ENCODE measurements at places on chromosomes 6 and 20.

- DNase-seq: no peak
These were observed 14.9 kb upstream of the BHLHE23 start for GRCh38 chr20:63021356-63022321.

DNA sequence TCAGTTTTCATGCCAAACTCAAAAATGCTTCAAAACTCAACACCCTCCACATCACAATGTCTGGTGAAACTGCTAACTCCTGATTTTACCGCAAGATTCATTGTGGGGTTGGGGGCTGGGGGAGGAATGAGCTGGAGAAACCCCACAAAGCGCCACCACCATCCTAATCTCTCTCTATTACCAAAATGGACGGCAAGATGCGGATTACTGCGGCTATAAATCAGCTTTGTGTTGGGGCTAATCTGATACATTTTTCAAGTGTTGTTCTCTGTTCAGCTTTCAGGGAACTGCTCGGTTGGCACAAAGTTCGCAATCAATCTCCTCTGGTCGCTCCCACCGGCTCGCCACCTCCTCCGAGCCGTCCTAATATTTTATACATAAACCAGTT is 83.7 kb downstream of the TMEM242 start:
- DNase-seq: no peak

DNA sequence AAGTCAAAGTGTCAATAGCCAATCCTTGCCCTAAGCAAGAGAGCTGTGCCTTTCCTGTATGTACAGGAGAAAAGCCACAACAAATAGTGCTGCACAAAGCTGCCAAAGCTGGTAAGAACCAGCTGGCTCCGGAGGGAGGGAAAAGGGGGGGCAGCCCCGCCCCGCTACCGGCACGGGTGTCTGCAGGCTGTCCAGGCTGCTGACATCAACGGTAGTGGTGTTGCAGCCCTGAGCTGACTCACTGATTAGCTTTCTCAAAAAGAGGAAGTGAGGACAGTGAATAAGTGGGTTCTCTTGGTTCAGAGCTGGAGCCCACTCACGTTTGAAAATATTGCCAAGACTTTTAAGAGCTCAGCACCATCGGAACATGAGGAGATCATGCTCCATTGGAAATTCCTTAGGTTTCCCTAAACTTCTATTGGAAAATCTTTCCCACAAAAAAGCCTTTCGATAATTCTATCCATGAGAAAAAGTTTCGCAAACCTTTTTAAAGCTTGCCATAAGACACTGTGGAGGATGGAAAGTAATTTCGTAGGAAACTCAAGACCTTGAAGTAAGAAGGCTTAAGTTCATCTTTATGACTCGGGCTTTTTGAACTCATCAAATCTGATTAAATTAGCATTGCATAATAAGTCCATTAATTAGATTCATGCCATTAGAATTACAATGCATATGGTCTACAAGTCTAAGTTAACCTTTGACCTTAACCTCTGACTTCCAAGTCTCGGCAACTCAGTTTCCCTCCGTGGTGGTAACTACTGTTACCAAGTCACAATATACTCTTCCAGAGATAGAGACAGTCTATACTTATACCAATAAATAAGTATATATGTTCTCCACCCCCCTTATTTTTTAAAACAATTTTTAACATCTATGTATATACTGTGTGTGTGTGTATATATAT is 67.0 kb downstream of the TNFRSF21 start:
- DNase-seq: peak; percentile 24

GRCh38 chr6:9583753-9584352 is 831.0 kb downstream of the TFAP2A start:
- DNase-seq: no peak

GRCh38 chr20:13736436-13737191 is 48.1 kb downstream of the ESF1 start:
- DNase-seq: no peak

Measured in stimulated activated CD4-positive, alpha-beta T cell treated with anti-CD3 and anti-CD28 coated beads, Interleukin-12 subunit alpha, Interleukin-12 subunit beta, amount 100 ng/mL, for 24 hours (primary cell).